Activated T-cell treated with anti-CD3 and anti-CD28 coated beads for 24 hours (primary cell): ENCODE measurements at places on chromosomes 5 and 9.

- DNase-seq, result no peak
Observed at GRCh38 chr9:102038006-102038405, 299.6 kb upstream of the GRIN3A start.

DNA sequence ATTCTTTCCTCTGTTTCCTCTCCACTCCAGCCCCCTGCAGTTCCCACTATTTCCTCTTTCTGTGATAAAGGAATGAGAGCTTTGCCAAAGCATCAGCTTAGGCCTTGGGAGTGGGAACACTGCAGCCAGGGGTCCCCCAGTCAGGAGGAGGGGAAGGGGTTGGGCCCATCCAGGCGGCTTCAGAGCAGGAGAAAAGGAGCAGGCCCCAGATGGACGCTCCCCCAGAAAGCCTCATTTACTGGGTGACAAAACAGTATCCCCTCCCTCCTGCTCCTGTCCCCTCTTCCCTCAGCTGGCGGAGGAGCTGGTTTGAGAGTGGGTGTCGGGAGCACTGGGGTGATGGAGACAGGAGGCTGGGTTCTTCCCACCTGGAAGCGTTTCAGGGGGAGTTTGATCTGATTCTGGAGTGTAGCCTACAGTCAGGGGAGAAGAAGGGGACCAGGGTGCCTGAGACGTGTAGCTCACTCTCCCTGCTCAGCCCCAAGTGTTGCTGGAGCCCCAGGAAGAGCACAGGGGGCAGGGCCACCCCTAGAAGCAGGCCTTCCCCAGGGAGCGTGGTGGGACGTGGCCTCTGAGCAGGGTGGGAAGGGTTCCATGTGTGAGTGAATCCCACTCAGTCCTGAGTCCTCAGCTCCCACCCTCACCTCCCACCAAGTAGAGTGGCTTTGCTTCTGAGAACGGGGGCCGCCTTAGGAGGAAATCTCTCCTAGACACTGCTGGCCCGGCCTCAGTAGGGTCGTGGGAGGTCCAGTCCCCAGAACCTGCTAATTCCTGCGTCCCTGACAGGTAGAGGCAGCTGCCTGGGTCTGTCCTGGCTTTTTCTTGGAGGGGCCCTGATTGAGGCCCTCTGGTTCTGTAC, 173.1 kb downstream of the CACNA1B start:
- no peak for DNase-seq

DNA sequence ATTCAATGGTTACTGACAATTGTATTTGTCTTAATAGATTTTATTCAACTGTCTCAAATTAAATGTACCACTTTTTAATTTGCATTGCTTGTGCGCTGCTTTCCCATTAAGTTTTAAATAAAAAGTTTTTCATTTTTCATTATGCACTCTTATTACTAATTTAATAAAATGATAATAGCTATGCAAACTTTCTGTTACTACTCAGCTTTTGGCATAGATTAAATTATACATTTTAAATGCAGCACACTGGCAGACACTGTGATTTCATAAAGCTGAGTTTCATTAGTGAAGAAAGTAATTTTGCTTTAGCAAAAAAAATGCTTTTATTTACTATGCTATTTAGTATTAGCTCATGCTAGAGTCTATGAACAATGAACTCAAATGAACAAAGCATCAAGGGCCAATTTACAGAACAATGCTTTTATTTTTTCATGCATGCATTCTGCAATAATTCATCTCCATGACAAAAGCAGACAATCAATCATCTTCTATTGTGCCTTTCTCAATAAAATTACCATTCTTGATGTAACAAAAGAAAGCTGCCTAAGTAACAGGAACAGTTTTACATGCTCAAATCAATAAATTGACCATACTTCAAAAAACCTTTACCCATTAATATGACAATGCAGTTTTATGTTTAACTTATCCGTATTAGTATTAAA, 595.2 kb upstream of the ARRDC3 start:
- no peak for DNase-seq

- no peak for DNase-seq
Observed at GRCh38 chr5:132498686-132499271, 8.2 kb upstream of the IRF1 start.

GRCh38 chr9:131107760-131108159, 11.4 kb downstream of the AIF1L start:
- DNase-seq, result no peak

- DNase-seq, result no peak
Observed at GRCh38 chr9:114288193-114289091, 34.5 kb upstream of the ORM1 start.

- DNase-seq, result no peak
Observed at GRCh38 chr9:97591535-97591934, 41.6 kb downstream of the TSTD2 start.

DNA sequence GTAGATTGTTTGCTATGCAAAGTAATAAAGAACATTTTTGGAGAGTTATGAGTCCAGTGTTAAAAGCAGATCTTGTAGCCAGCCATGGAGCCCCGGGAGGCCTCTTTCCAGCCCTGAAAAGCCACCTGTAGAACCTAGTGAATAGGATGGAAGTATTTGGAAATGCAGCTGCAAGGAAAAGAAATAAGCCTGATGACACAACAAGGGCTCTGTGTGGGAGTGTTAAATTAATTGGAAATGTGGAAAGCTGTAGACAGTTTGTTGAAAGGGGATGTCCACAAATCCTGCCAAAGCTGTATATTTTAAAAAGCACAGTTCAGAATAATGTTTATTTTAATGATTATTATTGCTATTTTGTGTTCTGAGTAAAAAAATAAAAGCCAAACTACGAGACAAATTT, 152.5 kb upstream of the GHR start:
- DNase-seq, result no peak

DNA sequence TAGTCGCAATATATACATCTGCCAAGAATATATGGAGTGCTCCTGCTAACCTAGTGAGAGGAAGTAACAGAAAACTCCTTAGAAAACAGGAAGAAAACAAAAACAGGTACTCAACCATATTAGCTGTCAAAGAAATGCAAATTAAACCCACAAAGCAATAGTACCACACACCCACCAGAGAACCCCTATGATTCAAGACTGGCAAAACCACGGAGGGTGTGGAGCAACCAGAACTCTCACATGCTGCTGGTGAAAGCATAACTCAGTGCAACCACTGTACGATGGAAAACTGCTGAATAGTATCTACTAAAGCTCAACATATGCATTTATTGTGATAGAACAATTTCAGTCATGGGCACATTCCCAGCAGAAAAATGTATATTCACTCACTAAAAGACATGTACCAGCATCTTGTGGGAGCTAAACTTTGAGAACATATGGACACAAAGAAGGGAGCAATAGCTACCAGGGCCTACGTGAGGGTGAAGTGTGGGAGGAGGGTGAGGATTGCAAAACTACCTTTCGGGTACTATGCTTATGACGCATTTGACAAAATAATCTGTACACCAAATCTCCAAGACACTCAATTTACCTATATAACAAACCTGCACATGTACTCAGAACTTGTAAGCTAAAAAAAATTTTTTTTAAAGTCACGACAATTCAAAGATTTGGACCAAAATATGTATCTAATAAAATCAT, 34.0 kb downstream of the PTPN3 start:
- DNase-seq, result no peak

DNA sequence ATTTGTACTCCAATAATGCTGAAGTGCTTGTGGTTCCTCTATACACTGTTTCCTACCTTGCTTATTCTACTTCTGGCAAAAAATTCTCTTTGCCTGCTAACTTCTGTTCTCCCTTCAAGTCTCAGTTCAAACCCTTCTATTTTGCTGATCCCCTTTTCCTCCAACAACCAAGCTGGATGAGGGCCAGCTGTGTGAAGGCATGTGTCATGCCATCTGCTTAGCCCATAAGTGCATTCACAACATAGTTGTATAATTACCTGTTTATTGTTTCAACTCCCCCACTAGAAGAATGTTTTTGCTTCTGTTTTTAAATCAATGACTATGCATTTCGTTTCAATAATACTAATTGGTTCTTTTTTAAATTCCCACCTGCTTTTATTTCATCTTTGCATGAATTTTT, 1951.4 kb upstream of the WWC1 start:
- no peak for DNase-seq

GRCh38 chr5:121984250-121984649, 22.5 kb downstream of the SRFBP1 start:
- no peak for DNase-seq

- no peak for DNase-seq
Observed at GRCh38 chr5:57940236-57940635, 457.6 kb upstream of the ACTBL2 start.

GRCh38 chr5:17477043-17477442, 21.0 kb upstream of the TAF11L2 start:
- DNase-seq, result no peak

DNA sequence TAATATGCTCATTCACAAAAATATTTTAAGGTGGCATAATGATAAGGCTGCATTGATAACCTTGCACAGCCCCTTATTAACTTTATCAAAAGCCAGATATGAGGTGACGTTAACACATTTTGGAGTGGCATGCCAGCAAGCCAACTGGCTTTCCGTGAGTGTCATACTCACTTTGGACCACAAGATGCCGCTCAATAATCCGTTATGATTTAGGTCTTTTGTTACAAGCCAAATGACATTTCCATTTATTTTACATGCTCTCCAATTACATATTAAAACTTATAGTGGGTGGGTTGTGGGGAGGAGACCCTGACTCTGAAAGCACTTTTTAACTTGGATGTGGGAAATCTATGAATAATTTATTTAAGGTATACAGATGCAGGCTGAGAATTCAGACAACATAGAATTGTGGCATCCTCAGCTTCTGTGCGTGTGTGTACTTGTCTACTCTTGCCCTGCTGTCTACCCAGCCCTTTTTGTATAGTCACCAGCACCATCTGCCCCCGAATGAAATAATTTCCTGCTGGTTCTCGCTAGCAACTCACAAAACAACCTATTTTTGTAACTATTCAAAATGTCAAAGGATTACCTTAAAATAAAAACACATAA, 305.1 kb downstream of the PSAT1 start:
- DNase-seq, result peak; percentile 1

DNA sequence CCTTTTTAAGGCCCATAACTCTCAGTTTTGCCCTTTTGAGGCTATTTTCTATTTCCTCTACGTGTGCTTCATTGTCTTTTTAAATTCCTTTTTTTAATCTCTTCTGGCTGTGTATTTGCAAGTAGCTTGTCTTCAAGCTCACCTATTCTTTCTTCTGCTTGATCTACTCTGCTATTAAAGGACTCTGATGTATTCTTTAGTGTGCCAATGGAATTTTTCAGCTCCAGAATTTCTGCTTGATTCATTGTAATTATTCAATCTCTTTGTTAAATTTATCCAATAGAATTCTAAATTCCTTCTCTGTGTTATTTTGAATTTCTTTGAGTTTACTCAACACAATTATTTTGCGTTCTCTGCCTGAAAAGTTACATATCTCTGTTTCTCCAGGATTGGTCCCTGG, 178.7 kb downstream of the FAM170A start:
- DNase-seq, result no peak
